ENCODE measurements at places on chromosomes 7 and 10.

DNA sequence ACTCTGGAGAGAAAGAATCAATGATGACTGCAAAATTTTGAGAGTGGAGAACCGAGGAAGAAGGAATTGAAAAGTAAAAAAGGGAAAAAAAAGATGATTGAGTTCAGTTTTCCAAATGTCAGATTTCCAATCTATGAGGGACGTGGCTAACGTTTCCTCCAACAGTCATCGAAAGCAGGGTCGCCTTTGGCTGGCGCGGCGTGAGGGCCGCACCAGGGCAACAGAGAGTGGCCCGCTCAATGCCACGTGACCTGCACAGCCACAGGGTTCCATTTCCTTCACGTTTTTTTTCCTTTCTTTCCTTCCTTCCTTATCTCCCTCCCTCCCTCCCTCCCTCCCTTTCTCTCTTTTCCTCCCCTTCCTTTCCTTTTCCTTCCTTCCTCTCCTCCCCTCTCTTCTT, 101.9 kb downstream of the WDR37 start:
- DNase-seq: no peak

DNA sequence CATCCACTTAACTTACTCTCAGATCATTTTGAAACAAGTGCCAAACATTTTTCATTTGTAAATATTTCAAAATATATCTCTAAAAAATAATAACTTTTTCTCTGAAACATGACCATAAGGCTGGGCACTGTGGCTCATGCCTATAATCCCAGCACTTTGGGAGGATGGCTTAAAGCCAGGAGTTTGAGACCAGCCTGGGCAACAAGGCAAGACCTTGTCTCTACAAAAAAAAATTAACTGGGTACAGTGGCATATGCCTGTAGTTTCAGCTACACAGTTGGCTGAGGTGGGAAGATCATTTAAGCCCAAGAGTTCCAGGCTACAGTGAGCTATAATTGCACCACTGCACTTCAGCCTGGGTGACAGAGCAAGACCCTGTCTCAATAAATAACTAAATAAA, 36.4 kb downstream of the USP54 start:
- no peak for DNase-seq

DNA sequence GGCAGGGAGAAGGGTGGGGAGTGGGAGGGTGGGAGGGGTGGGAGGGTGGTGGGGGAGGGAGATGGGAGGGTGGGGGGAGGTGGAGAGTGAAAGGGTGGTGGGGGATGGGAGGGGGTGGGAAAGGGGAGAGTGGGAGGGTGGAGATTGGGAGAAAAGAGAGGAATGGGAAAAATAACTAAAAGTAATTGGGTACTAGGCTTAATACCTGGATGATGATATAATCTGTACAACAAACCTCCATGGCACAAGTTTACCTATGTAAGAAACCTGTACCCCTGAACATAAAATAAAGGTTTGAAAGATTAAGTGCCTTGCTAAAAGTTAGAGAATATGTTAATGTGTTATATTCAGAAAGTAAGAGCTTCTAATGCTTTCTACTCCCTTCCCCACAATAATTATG, 564.9 kb downstream of the CNTNAP2 start:
- DNase-seq: no peak

DNA sequence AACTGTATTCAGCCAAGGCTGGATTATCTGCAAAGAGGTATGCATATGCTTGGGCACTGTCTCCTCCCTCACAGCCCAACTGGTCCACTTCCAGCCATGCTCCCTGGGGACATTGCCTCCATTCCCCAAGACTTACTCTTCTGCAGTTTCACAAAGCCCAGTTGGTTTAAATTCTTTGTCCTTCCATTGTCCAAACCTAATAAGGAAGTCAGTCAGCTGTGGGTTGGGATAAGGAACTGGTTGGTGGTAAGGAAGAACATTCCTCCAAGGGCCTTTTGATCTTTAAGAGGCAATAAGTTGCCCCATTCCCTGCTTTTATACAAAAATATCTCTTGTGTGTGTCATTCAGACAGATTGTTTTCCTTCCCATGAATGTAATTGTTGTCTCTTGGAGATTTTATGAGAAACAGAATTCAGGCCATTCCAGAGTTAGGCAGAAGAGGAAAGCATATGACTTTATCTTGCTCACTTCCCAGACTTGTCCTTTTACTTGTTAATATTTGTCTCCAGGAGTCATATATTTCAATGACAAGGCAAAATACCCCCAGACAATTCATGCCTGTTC, 673.7 kb downstream of the SUGCT start:
- DNase-seq: no peak

- no peak for DNase-seq
These were observed 68.8 kb downstream of the OAT start for GRCh38 chr10:124349996-124350280.

DNA sequence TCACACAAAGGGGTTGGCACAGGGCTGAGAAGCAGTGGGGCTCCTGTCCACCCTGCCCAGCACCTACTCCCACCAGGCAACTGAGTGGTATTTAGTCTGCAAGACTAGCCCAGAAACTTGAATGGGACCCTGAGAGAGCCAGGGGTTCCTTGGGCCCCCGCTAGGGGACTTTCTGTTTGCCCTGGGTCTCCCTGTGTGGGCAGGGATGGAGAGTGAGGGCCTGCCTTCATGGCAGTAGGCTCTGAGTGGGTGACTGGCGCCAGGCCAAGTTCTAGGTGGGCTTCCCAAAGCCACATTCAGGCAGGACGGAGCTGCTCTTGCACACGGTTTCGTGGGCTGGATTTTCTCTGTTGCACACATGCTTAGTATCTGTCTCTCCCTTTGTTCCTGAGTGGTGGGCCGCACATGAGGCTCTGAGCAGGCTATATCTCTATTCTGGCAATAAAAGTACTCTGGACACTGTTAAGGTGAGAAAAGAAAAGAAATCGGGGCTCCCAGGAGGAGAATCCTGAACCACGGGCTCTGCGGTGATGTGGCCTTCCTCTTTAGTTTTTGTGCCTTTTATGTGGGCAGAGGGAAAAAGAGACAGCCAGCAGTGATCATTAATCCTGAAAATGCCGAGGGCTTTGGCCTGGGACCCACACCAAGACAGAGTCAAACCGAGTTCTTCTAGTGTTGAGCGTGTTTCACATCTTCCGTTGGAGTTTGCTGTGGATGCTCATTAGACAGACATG, 26.9 kb downstream of the IL2RA start:
- no peak for DNase-seq

DNA sequence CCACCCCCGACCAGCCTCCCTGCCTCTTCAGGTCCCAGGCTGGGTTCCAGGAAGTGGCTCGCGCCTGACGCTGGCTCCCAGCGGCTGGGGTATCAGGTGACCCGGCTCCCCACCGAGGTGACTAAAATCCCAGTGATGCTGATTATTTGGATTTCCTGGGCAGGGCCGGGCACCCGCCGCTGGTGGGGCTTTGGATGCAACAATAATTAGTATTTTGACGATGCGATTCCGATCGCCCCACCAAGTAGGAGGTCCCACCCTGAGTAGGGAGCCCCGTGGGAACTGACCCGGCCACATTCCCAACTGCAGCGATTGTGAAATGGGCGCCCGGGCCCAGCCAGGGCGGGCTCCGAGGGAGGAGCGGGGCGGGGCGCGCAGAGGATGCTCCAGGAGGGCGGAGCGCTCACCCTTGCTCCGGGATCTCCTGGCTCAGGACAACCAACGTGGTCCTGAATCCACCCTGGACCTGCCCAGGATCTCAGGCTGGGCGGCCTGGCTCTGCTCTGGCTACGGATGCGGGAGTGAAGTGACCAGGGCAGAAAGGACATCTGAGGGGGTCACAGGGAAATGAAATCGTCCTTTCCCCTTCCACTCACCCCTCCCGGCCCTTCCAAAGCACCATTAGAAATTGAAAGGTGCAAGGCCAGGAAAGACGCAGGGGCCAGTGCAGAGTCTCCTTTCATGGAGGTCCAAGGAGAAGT, 32.6 kb downstream of the DUSP5 start:
- peak; percentile 33 for DNase-seq

GRCh38 chr7:131504157-131504899, 52.1 kb downstream of the PODXL start:
- DNase-seq: no peak

DNA sequence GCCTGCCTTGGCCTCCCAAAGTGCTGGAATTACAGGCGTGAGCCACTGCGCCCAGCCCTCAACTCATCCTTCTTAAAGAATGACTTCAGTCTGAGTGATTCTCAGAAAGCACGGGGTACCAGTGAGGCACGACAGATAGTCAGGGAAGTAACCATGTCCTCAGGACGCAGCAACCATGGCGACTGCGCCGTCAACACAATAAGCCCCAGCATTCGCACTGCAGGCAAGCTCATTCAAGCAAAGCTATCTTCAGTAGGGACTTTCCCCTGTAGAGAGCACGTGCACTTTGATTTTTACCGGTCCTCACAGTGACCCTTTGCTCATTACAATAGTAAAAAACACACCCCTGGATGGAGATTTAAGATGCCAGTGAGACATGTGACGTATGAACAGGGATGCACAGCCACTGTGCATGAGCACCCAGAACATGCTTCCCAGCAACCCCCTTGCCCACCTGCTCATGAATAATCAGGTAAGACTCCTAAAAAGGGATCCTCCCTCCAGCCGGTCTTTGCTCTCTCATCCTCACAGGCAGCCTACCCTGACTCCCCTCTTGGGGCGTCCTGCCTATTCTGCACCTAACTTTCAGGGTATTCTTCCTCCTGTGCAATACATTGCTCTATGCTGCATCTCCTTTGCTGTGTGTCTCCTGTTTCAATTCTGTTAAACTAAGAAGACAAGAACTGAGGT, 9.1 kb downstream of the WDR86 start:
- DNase-seq: no peak

DNA sequence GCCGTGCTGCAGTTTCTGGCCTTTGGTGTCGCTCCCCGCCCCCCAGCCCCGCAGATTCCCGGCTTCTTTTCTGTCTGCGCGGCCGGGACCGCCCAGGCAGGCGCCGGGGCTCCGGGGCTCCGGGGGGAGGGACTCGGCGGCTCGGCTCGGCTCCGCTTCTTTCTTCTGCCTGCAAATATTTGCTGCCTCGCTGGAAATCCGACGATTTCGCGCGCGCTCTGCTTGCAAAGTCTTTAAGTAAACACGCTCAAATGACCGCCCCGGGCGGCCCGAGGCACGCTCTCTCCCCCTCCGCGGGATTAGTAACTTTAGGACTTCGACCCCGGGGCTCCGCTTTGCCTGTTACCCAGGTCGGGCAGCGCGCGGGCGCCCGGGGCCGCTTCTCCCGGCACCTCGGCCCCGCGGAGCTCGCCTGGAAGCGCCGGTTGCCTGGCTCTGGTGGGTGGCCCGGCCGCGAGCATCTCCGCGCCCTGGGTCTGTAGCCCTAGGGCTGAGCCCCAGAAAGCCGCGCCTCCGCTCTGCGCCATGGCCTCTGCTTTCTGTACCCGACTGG, 3.9 kb upstream of the GATA3 start:
- no peak for DNase-seq
